ENCODE measurements at places on chromosomes 4 and X.

GRCh38 chr4:14196131-14196530 is 568.6 kb upstream of the BOD1L1 start:
- DNase-seq: peak; percentile 1

- no peak for DNase-seq
Measured at GRCh38 chr4:2365054-2365912, 53.2 kb downstream of the ZFYVE28 start.

GRCh38 chrX:136906921-136907510 is 26.5 kb upstream of the RBMX start:
- no peak for DNase-seq

DNA sequence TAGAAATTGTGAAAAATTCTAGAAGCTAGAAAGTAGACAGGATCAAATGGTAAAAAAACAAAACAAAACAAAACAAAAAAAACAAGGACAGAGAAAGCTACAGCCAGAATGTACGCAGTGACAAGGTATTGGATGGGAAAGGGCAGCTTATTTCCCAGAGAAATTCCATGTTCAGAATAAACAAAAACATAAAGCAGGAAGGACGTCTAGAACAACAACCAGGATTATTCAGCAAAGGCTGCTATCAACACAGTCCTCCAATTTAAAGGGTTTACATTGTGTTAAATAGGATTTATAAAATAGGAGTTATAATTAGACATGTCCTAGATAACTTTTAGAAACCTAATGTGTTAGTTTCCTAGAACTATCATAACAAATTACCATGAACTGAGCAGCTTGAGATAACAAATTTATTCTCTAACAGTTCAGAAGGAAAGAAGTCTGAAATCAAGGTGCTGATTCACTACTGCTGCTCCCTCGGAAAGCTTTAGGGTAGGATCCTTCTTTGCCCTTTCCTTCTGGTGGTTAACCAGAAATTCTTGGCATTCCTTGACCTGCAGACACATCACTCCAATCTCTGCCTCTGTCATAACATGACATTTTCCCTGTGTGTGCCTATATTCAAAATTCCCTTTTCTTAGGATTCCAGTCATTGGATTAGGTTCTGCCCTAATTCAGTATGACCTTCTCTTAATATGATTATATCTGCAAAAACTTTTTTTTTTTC is 175.6 kb downstream of the SNCA start:
- no peak for DNase-seq

DNA sequence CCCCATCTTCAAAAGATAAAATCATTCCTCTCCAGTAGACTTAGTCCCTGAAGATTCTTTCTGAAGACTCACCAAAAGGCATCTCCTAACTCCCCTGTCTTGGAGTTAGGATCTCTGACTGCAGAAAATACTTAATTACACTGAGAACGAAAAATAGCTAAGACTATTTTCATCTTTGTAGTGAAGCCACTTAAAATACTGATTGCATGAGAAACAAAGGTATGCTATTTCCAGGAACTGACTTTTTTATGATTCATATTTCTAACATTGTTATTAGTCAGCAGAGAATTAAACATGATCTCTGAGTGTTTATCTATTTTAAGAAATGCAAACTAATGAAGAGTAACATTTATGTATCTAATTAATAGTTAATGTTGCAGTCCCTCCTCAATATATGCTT is 71.8 kb upstream of the NR3C2 start:
- DNase-seq: no peak

GRCh38 chr4:139441029-139441428 is 12.9 kb upstream of the RAB33B start:
- no peak for DNase-seq

GRCh38 chr4:2256156-2256731 is 5.7 kb downstream of the MXD4 start:
- no peak for DNase-seq

DNA sequence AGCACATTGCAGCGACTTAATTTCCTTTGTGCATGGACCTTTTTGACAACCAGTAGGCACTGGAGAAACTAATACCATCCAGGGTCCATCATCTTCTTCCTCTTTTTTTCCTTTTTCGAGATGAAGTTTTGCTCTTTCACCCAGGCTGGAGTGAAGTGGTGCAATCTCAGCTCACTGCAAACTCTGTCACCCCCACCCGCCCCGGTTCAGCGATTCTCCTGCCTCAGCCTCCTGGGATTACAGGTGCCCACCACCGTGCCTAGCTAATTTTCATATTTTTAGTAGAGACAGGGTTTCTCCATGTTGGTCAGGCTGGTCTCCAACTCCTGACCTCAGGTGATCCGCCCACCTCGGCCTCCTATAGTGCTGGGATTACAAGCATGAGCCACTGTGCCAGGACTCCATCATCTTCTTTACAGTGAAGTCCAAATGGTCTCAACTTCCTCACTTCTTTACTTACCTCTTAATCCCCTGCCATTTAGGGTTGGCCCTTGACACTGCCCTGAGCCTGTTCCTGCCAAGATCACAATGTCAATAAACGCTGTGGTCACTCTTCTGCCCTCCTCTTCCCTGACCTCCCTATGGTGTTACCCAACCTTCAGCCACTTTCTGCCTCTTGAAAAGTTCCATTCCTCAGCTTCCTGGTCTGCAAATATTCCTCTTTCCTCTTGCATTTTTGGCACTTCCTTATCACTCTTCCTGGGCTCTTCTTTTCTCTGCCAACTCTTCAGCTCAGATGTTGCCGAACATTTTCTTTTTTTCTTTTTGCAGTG is 119.8 kb upstream of the SLC34A2 start:
- no peak for DNase-seq

- DNase-seq: no peak
Measured at GRCh38 chr4:78298618-78299017, 241.5 kb downstream of the FRAS1 start.

DNA sequence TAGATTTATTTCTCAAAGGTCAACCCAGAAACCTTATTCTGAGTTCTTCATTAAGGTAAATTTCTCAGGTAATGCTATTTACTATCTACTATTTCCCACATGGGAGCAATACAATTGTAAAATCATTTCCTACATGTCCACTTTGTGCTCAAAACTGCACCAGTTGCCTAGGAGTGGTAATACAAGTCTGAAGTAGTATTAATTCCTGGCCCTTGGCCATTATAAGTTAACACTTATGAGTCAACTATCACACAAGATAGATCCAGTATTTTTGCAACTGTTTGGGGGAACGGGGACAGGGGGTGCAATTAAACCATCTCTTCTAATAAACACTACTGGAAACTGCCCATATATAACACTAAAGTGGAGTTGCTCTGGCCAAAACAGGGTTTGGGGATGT is 48.9 kb downstream of the ACSL4 start:
- no peak for DNase-seq

DNA sequence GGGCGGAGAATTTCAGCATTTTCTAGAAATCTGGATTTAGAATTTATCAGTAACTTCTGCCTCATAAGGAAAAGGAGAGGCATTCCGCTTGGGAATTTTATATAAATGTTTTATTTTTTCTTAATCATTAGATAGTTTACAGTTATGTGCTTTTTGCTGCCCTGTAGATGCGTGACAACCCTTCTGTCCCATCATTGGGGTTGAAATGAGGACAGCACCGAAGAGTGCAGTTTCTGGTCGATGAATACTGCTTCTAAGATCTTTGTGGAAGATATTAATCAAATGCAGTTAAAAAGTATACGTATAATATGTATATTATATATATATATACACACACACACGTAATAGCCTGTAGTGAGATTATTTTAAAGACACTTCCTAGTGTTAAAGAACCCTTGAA is 1.5 kb downstream of the RBPJ start:
- no peak for DNase-seq

DNA sequence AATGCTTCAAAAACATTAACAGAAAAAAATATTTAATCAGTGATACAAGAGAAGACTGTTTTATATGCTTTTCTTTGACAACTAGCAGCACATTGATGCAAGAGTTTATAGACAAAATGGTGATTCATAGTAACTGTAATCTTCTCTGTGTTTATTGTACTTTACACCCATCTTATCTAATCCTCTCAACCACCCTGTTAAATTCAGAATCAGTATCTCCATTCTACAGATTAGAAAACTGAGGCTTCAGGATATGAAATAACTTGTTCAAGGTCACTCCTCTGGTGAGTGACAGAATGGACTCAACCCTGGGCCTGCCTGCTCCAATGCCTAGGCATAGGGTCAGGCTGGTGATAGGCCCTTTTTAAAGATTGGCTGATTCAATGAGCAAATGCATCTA is 26.1 kb upstream of the TMEM184C start:
- no peak for DNase-seq

Data from activated CD4-positive, alpha-beta T cell treated with anti-CD3 and anti-CD28 coated beads, Interleukin-2, Interleukin-4, amounts not matched to agents 100 ng/mL and 50 ng/mL, durations not matched to agents 16 hours and 8 hours (primary cell).